ENCODE measurements at places on chromosomes 6 and 20.
A peak's percentile ranks its signal among the peaks of the same experiment; 100 is the strongest.

- no peak for DNase-seq
These were observed 172.8 kb downstream of the BACH2 start for GRCh38 chr6:90123831-90124230.

DNA sequence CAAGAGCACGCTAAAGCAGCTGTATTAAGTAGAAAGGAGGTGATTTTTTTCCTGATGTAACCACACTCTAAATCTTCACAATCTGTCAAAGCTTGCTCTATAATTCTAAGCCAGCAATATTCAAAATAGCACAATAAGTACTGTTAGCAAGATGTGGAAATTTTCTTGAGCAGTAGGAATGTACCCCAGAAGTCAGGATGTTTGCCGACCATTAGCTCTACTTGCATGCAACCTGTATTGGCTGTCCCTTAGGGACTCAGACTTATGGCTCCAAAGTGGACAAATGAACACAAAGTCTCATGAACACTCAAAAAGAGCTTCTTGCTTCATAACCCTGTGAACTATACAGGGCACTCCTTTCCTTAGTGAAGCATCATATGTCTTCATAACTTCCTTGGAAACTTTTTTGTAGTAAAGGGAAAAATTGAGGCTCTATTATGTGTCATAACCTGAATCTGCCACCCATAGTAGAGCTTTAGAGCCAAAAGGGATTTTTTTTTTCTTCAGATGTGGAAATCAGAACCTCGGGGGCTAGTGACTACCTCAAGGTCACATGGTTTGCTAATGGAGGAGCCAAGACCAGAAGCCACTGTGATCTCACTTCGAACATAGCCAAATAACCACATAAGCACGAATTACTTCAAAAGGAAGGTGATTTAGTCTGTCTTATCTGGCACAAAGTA, 54.5 kb downstream of the ADGRG6 start:
- no peak for DNase-seq

GRCh38 chr20:58852543-58853271, at the start of gene GNAS:
GNAS (plus strand) TSS chr20:58852716.
- DNase-seq: peak; percentile 75

DNA sequence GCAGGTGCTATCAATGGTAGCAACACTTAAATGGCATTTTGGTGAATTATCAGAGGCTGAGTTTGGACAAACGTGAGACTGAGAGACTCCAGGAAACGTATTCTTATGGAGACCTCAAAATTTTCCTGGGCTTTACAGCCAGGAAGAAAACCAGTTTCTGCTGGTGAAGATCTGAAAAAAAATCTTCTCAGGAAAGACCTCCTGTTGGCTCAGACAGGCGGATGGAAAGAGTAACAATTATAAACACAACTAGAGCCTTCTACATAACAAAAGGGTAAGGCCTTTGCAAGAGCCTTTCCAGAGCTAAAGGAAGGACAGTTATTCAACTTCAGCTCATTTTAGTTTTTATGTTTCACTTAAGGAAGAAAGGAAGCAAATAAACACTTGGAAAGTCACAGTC, 274.4 kb downstream of the THBS2 start:
- no peak for DNase-seq

DNA sequence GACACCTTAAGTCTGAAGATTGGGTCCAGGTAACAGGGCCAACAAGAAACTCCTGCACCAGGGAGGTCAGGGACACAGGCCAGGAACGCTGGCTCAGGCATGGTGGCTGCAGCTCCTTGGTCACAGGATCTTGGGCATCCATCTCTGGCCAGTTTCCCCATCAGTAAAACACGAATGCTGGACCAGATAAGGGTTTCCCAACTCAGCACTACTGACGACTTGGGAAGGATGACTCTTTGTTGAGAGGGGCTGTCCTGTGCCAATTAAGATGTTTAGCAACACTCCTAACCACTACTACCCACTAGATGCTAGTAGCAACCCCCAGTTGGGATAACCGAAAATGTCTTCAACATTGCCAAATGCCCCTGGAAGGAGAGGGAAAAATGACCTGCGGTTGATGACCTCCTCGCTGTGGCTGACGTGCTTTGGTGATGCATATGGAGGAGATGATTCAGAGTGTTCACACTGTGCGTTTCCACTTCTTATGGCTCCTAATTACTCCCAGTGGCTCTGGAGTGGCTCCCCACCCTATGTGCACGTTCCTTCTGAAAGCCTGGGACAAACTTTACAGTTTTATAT, 261.9 kb downstream of the CDH26 start:
- DNase-seq: no peak

- DNase-seq: no peak
These were observed 284.0 kb downstream of the PHF3 start for GRCh38 chr6:63919556-63920110.

GRCh38 chr6:70336996-70337742, 34.3 kb upstream of the COL9A1 start:
- DNase-seq: no peak

GRCh38 chr6:45625191-45625664, 247.5 kb upstream of the SUPT3H start:
- no peak for DNase-seq

DNA sequence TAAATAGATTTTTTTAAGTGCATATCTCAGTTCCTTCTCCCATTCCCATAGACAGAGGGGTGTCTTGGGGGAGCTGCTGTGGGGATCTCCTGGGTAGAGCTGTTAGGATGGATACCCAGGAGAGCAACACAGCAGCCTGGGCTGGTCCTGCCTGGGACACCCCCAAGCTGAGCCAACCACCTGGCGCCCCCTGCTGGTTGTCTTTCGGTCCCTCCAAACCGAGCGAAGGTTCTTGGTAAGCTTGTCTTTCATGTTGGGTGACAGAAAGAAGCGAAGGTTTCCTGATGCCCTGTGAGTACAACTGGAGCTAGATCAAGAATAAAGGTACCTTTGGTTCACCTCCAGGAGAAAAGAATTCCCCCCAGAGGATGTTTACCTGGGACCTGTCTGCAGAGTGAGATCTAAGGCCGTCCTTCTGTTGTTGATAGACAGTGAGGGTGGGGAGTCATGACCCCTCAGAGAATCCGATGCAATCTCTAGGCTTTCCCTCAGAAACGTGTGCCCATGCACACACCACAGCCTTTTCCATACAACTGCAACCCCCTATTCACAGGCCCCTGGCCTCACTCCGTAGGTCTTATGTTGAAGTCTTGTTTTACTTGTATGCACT, 50.8 kb downstream of the SNX9 start:
- peak; percentile 78 for DNase-seq

DNA sequence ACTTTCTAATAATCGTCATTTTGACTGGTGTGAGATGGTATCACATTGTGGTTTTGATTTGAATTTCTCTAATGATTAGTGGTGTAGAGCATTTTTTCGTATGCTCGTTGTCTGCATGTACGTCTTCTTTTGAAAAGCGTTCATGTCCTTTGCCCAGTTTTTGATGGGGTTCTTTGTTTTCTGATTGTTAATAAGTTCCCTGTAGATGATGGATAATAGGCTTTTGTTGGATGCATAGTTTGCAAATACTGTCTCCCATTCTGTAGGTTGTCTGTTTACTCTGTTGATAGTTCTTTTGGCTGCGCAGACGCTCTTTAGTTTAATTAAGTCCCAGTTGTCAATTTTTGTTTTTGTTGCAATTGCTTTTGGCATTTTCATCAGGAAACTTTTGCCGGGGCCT, 32.3 kb upstream of the XRN2 start:
- no peak for DNase-seq

DNA sequence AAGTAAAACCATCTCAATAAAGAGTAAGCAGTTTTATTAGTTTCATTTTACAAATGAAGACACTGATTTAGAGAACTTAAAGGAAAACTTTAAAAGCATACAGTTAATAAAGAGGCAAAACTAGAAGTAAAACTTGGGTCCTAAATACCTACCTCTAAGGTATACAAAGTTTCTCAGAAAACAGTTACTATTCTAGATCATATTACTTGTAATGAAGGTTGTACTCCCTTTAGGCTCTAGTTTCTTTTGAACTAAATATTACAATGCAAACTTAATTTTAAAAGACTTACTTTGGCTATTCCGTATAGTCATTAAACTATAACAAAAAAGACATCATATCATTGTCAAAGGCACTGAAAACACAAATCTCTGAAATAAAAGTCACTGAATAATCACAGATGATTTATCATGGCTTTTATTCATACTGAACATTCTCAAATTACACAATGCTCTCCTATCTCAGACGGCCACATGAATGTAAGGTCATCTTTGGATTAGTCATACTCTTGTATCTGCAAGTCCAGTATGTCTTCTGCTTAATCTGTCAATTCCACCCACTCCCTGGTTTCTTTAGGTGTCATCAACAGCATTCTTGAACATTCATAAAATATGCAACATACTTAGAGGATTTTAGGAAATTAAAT, 361.6 kb upstream of the RUNX2 start:
- no peak for DNase-seq
